ENCODE measurements at places on chromosomes 12 and 14. TPM values are rescaled to one million over a fixed set of nuclear protein-coding genes. Genes with fewer than 3 reads are reported as not detected.

PTPRB gene
- not detected for total RNA-seq

RIMBP2 gene
- total RNA-seq: not detected

ITGB7 gene
- total RNA-seq: 503 TPM

ANHX gene
- total RNA-seq: not detected

CLEC4A gene
- not detected for total RNA-seq

RPL36AL gene
- 229 TPM for total RNA-seq

DEPDC4 gene
- total RNA-seq: 2.8 TPM

SPTB gene
- not detected for total RNA-seq

SDSL gene
- total RNA-seq: 0.37 TPM

HEBP1 gene
- 13.2 TPM for total RNA-seq

GPRC5D gene
- not detected for total RNA-seq

SYCP3 gene
- 2.0 TPM for total RNA-seq

KIF26A gene
- 0.26 TPM for total RNA-seq

AQP2 gene
- not detected for total RNA-seq

RASSF9 gene
- total RNA-seq: not detected

NCAPD2 gene
- 201 TPM for total RNA-seq

MGAT4C gene
- total RNA-seq: not detected

TSPAN19 gene
- total RNA-seq: not detected
